ENCODE measurements at places on chromosomes 2 and 18.

GRCh38 chr2:157179324-157180105, 78.0 kb upstream of the GALNT5 start:
- no peak for DNase-seq

GRCh38 chr2:176567361-176567760, 298.1 kb downstream of the MTX2 start:
- DNase-seq, result no peak

DNA sequence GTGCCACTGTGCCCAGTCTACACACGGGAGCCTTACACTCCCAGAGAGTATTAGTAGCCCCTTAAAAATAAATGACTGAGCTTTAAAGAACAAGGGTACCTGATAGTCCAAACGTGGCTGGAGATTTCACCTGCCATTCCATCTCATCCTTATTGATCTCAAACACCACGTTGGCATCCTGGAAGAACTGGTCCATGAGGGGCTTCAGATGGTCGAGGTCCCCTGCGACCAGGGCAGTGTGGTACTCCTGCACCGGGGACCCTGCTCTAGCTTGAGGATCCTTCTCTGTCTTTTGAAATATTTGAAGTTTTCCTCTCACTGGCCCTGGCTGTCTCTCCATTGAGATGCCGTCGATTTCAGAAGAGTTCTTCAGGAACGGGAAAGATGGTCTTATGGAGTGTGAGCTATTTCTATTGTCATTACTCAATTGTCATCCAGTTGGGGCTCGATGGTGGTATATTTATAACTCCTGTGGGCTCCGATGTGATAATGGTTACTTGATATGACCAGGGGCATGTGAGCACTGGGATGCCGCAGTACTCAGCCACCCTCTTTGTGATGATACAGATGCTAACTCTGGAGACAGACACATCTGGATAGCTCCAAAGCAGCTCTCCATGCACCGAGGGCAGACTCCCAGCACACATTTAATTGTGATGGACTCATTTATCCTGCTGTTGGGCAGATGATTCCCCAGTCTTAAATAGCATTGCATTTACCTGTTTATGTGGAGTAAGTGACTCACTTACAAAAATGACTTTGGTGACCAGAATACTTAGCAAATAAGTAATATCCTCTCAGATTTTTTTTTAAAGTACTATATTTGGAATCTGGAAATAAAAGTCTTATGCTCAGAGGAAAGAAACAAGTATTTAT, 22.8 kb downstream of the ASB18 start:
- DNase-seq, result no peak

- DNase-seq, result no peak
Measured at GRCh38 chr18:7206217-7206616, 24.7 kb upstream of the LRRC30 start.

DNA sequence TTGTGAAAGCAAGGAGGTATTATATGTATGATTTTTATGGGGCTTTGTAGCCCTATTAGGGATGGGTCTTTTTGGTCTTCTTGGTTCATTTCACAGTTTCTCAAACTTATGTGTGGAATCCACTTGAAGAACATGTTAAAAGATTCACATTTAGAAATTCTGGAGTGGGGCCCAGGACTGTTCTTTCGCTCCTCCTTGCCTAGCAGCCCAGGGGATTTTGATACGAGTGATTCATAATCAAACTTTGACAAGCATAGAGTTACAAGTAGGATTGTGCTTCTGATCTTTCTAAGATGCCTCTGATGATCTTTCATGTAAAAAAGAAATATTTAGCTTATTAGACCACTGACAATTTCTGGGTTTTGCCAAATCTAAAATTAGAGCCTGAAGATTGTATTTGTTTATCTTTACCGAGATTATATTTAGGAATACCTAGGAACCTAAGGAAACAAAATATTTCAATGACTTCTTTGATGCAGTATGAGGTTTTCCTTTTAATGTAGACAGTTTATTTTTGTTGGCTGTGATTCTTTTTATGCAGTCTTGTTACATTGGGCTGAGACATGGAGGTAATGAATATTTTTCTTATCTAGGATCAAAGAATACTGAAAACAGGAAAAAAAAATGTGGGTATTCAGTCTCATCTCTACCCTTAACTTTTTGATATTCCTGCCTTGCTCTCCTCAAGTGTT, 324.0 kb downstream of the PARD3B start:
- no peak for DNase-seq

GRCh38 chr2:241859436-241860183, 916 bp upstream of the PDCD1 start:
- DNase-seq, result no peak

- DNase-seq, result no peak
Measured at GRCh38 chr2:171712051-171712450, 24.8 kb downstream of the DYNC1I2 start.

- DNase-seq, result no peak
Measured at GRCh38 chr18:67035026-67035425, 431.1 kb upstream of the CDH19 start.

DNA sequence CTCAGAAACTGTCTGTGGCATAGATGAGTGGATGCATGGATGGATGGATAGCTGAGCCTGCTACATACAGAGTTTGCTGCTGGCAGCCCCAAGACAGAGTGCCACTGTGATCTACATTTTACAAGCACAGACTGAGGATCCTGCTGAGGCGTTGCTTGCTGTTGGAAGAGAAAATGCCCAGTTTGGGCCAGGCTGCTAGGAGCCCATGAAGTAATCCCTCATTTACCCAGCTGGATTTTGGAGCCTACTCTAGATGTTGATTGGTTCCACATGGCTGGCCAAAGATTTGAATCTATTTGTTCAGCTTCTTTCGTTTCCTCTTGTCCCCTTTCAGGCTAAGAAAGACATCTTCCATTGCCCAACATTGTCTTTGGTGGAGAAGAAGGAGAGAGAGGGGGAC, 261.3 kb downstream of the CLIP4 start:
- no peak for DNase-seq

DNA sequence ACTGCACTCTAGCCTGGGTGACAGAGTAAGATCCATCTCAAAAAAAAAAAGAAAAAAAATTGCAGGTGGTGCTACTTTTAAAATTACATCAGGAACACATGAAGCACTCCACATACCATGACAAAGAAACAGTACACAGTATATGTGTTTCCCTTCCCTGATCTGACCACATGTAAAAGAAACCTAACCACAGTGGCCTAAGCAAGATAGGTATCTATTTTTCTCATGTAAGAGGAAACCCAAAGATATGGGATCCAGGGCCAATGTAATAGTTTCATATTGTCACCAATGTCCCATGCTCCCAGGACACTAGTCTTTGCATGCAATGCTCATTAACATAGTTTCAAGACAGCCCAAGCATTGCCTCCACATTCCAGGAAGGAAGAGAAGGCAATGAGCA, 99.9 kb downstream of the DYM start:
- no peak for DNase-seq

- no peak for DNase-seq
Measured at GRCh38 chr18:73340135-73340977, 472.6 kb upstream of the NETO1 start.

DNA sequence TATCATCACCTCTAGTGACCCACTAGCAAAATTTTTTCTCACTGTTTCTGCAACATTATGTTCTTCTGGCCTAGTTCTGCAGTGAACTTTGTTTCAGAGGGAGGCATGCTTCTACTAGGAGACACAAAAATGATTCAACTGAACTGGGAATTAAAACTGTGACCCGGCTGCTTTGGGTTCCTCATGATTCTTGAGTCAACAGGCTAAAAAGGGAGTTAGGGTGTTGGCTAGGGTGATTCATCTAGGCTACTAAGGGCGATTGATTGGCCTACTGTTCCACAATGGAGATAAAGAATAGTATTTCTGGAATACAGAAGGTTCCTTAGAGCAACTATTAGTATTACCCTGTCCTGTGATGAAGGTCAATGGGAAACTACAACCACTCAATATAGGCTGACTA, 179.5 kb downstream of the PPP1R1C start:
- DNase-seq, result no peak

DNA sequence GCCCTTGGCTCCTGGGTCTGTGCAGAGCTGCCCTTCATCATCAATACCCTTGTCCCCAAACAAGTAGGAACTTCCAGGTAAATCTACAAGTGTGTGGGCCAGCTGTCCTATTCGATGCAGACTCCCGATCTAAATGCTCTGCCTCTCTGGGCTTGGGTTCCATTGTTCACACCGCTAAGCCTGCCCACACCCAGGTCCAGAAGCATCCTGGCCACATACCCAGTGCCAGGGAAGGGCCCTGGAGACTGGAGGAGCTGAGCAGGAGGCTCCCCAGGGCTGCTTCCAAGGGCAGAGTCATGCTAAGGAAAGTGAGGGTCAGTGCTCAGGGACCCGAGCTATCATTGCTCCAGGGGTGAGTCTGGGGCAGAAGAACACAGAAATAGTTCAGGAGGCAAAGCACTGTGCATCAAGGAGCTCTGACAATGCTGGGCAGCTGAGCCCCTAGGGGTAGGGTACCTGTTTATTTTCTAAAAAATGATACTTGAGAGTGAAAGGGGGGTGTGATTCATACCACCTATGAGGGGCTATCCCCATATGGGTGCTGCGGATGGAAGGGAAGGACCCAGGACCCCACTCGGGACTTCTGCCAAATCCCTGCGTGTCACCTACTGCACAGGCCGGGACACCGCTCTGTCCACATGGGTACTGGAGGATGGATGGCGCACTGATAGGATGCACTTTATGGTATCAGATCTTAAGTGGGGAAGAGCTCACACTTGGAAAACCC, 25.8 kb upstream of the TWIST2 start:
- no peak for DNase-seq

DNA sequence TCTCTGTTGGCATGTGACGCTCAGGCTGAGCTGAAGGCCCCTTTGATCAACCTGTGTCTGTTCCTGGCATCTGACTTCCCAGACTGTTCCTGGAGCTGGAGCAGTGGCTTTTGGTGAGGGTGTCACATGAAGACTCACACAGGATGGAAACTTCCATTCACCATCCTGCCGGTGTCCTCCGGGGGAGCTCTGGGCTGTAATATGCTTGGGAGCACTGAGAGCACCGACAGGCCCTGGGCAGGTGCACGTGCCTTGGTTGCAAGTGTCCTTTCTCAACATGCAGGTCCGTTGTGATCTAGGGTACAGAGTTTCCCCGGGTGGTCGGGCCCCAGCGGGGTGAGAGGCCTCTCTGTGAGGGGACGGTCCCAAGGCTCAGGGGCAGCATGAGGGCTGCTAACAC, 24.8 kb upstream of the GBX2 start:
- no peak for DNase-seq

DNA sequence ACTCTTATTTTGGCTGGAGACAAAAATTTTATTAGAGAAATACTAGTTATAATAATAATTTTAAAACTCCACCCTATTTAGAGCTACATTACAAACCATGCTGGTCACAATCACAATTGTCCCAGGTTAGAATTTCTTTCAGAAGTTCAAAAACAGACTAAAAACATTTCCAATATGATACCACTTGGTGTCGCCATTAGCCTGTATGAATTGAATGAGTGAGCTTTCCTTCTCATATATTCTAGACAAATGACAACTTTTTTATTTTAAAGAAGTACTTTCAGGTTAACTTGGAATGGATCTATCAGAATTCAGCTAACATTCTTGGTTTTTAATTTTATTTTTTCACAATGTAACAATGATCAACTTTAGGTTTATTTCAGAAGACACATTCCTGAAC, 48.0 kb downstream of the SERPINB8 start:
- DNase-seq, result no peak

DNA sequence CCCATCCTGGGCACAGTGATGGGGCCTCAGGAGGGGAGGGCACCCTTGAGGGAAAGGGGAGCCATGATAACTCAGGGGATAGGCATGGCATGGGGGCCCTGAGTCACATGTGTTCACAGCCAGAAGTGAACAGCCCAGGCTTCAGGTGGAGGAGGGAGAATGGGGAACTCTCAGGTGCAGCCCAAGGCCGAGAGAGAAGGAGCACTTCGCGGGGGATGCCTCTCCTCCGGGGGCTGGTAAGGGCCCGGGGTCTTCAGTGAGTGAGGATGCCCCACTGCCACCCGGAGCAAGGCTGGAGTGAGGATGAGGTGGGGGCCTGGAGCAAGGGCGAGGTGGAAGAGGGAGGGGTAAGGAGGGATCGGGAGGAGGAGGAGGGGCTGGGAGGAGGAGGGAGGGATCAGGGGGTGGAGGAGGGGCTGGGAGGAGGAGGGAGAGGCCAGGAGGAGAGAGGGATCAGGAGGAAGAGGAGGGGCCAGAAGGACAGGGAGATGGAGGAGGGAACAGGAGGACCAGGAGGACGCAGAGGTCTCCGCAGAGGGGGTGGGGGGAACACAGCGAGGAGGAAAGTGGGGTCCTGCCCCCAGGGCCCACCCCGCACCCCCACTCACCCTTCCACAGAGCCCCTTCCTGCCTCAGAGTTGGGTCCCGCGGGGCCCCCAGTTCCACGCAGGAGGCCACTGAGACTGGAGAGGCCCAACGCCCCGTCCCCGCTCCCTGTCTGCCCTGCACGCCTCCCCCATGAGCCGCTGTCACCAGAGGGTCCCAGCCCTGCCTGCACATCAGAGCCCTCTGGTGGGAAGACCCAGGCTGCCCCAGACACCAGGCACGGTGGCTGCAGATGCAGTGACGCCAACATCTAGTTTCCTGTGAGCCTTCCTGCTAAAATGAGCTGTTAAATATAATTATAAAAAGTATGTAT, 42.8 kb downstream of the RAMP1 start:
- no peak for DNase-seq

DNA sequence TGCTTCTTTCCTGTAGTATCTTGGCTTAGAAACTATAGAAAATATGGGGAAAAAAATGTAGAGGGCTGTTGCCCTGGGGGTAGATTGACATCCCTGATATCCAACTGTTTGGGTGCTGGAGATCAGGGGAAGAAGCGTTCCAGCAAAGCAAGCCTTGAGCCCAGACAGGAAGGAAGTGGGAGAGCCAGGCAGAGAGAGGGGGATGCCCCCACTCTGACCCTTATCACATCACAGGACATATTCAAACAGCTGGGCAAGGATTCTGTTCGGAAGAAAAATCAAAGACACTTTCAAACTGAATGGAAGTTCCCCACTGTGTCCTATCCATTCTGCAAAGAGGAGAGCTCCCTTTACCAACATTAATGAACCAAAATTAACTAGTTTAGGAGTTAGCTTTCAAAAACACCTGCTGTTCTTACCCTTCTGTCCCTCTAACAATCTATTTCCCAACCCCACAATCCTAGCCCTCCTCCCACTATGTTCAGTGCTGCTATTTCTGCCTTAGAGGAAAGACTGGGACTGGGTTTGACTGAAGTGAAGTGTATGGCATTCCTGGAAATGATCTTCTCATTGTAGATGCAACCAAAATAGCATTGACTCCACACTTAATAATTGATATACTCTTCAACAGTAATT, 16.9 kb upstream of the KCNG3 start:
- no peak for DNase-seq

DNA sequence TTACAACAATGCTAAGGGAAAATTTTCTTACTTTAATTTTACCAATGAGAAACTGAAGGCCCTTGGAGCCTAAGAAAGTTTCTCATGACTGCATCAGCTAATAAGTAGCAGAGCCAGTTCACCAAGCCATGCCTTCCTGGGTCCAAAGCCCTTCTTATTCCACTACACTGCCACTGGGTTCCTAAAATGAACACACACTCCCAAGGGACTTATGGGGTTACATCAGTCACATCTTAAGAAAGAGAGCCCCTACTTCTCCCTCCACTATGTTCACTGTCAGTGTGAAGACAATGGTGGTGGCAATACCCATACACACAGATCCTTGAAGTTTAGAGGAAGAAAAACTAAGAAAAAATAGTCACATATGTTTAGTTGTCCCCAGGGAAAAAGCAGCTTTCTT, 20.6 kb downstream of the MBD2 start:
- DNase-seq, result no peak

Measured in cardiac septum (tissue), 1 donor.